ENCODE measurements at places on chromosomes 6 and 20. TPM values are rescaled to one million over a fixed set of nuclear protein-coding genes. Genes with fewer than 3 reads are reported as not detected.

DNA sequence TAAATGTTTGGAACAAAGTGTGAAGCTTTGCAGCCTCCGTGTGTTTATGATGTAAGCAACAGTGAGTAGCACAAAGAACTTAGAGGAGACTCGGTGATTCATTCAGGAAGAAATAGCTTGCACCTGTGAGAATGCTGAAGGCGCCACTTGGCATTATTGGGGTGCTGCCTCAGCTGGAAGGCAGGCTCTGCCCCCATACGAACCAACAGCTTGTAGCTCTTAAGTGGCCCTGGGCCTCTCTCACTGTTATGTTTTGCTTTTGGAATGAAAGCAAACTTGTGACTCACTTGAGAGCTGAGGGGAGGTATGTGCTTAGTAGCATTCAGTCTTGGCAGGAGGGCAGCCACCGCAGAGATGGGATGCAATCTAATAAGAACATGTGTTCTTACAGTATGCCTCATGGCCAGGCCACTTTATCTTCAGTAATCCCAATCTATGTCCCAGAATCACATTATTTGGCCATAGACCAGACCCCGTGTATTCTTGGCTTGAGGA is 310.7 kb downstream of the EYA4 start:
- no peak for DNase-seq

DNA sequence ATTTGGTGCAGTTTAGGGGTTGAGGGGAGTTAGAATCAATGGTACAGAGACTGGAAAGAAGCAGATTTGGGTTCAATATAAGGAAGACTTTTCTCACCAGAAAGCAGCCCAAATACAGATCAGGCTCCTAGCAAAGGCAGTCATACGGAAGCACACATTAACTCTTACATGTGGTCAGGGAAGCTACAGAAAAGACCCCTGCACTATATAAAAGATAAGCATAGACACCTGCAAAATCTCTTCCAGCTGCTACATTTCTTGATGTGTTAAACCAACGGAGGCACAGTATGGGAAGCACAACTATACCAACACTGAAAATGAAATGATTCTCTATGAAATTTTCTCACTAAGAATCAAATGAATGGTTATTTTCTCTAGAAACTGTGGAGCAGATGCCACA is 150.8 kb downstream of the GMDS start:
- DNase-seq, result no peak

- no peak for DNase-seq
These were observed 15.0 kb upstream of the MARCKS start for GRCh38 chr6:113842165-113842564.

- no peak for DNase-seq
These were observed 150.4 kb downstream of the PCSK2 start for GRCh38 chr20:17377231-17377630.

DNA sequence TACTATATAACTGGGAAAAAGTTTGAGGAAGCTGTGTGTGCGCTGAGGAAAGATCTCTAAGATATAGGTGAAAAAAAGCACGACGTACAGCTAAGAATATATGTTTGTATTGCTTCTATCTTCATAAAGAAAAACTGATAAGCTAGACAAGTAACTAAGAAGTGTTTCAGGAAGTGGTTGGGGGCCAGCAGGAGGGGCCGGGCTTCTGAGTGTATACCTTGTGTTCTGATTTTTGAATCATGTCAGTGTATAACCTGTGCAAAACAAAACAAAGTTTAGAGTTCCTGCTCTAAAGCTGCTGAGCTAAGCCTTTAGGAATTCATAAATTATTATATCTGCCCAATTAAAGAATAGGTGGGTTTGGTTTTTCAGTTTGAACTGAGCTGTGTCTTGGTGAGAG is 7.9 kb upstream of the OSER1 start:
- no peak for DNase-seq

- DNase-seq, result no peak
These were observed 523 bp downstream of the TMEM30A start for GRCh38 chr6:75283907-75284631.

DNA sequence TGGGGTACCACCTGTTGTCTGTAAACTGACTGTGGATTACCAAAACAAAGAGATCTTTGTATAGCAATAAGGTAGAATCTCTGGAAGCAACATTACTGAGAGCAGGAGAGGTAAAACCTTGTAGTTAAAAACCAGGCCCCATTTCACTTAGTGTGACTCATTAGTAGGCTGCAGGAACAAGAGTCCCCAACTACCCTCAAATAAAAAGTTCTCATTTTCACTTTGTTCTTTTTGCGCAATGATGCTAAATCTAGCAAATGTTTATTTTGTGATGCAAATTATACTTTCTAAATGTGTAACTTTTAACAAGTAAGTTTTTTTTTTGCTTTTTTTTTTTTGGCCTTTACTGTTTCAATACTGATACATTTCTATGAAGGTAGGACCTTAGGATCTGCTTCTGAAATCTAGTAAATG is 67.1 kb downstream of the ESF1 start:
- DNase-seq, result no peak

DNA sequence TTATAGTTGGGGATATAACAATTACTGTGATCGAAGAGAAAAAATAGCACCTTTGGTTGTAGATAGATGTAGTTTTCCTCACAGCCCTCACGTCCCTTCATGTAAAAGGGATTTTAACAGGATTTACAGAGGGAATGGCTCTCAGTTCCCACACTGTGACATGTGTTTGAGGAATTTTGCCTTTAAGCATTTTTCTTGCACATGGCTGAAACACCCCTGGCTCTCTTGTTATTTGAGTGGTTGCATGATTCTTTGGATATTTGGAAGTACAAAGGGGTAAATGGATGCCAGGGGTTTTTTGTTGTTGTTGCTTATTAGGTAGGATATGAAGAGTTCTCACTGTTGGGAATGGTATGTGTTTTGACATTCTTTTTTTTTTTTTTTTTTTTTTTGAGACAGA is 48.2 kb downstream of the JAG1 start:
- no peak for DNase-seq

- DNase-seq, result no peak
These were observed 62.0 kb downstream of the GFOD1 start for GRCh38 chr6:13425270-13425873.

- DNase-seq, result no peak
These were observed 132.4 kb upstream of the MAFB start for GRCh38 chr20:40821429-40821828.

GRCh38 chr6:104572901-104573300 is 286.8 kb downstream of the HACE1 start:
- no peak for DNase-seq

- DNase-seq, result no peak
These were observed 48.0 kb downstream of the MUC22 start for GRCh38 chr6:31058128-31058894.

GRCh38 chr20:34987288-34988190 is 31.9 kb downstream of the MYH7B start:
- no peak for DNase-seq

- no peak for DNase-seq
These were observed 35.6 kb downstream of the DZANK1 start for GRCh38 chr20:18431206-18431605.

- no peak for DNase-seq
These were observed 5.6 kb downstream of the CST3 start for GRCh38 chr20:23631981-23632710.

GRCh38 chr6:163589387-163589786 is 174.9 kb downstream of the QKI start:
- no peak for DNase-seq

DNA sequence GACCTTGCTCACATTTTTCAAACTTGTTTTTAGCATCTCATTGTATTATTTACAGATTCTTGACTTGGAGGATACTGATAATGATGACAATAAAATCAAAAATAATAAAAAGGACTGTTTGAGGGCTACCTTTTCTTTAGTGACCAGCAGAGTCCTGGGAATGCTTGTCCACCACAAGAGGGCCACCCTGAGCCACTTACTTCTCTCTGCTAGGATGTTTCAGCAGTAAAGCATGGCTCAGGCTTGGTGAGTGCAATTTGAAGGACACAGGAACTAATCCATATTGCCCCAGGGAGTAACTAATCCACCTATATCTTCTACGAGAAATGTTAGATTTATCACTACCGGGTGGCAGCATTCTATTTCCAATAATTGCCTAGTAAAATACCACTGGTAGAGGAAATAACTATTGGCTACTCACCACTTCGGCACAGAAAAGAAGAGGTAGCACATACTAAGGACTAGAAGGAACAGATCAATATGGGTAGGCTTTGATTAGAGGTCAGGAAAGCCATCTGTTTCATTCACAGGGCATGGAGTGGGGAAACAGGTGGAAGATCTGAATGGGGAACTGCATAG is 5.8 kb upstream of the KIAA0408 start:
- DNase-seq, result peak; percentile 33

The OR10C1 gene
- total RNA-seq, result not detected

The TP53TG5 gene
- total RNA-seq, result not detected

The TRIM31 gene
- total RNA-seq, result not detected

The TGM3 gene
- total RNA-seq, result not detected

The ZNF391 gene
- 3.7 TPM for total RNA-seq

The KCNQ5 gene
- total RNA-seq, result 0.21 TPM

Data from tibial nerve (tissue), 4 donors.